CD4-positive, alpha-beta T cell (primary cell): ENCODE measurements at places on chromosomes 3 and 15.

DNA sequence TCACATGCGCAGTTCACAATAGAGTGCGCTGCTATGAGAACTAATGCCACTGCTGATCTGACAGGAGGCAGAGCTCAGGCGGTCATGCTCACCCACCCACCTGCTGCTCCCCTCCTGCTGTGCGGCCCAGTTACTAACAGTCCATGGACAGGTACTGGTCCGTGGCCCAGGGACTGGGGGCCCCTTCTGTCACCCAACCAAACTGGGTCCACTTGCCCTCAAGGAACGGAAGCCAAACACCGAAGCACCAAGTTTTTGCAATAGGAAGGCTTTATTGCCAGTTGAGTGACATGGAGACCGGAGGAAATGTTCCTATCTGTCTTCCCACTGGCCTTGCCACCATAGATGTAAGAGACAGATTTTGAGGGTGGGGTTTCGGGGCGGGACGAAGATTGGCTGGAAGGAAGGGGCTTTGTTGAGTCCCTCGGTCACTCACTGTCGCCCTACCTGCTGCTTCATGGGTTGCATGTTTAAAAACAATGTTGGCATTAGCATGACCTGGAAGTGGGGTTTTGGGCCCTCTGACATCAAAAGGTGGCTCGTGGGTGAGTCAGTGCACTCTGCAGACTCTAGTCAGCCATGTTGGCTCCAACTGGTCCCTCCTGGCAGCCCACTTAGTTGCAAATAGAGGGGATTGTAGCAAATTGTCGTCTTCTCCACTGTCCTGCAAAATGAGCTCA is 141.0 kb downstream of the TJP1 start:
- peaks cover 4% of the 10 kb centered on the region for H3K27me3 ChIP-seq
- no peaks in the 10 kb centered on the region for H3K36me3 ChIP-seq
- H3K4me3 ChIP-seq: no peak overlapping the region
- DNase-seq: no peak
- H3K27ac ChIP-seq: no peak overlapping the region

DNA sequence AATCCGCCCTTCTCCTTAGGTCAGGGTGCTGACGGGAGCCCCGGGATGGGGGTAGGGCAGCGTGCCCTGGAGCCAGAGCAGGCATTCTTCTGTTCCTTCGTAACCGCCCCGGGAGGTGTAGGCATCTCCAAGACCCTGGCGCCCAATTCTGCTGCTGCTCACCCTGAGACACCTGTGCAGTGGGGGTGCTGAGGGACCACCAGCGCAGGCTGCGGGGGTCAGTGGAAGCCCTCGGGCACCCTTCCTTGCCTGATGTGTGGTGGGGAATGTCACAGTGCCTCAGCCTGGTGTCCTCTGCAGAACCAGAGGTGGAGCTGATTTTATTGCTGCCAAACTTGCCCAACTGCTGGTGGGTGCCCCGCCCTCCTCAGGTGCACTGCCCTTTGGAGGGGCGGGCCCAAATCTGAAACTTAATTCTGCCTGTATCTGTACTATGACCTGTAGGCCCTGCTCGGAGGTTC is 7.3 kb downstream of the CSK start:
- peak overlapping the region; percentile 100 for H3K4me3 ChIP-seq
- H3K4me1 ChIP-seq: peaks cover 96% of the 10 kb centered on the region
- peaks cover 58% of the 10 kb centered on the region for H3K36me3 ChIP-seq
- no peaks in the 10 kb centered on the region for H3K27me3 ChIP-seq
- peak; percentile 46 for DNase-seq

DNA sequence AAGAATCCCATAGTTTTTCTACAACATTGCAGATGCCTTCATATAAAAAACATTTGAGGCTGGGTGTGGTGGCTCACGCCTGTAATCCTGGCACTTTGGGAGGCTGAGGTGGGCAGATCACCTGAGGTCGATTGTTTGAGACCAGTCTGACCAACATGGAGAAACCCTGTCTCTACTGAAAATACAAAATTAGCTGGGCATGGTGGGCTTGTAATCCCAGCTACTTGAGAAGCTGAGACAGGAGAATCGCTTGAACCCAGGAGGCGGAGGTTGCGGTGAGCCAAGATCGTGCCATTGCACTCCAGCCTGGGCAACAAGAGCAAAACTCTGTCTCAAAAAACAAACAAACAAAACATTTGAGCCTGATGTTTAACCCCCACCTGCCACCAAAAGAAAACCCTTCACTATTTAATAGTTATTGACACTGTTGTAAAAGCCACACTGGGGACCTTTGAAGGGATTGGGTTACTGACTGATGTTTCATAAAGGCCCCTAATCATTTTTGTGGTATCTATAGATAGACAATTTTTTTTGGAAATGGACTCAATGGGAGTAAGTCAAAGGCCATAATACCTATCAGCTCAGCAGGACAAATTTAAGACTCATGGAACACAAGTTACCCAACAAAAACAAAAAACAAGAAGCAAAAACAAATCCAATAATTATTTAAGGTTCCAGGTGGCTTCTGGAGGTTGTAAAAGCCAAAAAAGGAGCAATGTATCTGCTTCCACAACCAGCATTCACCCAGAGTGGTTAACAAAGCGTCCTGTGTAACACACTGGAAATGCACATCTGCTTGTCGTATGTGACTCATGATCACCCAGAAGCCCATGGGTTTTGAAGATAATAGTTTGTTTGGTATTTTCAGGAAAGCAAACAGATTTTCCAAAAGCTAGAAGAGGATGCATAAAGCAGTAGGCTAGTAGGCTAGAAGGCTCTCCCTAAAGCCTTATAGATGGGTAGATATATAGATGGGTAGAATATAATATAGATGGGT is 41.2 kb downstream of the CDCP1 start:
- no peak overlapping the region for H3K4me3 ChIP-seq
- no peak for DNase-seq
- no peak overlapping the region for H3K27ac ChIP-seq
- H3K36me3 ChIP-seq: no peaks in the 10 kb centered on the region
- H3K4me1 ChIP-seq: peaks cover 56% of the 10 kb centered on the region

- no peaks in the 10 kb centered on the region for H3K27me3 ChIP-seq
- H3K27ac ChIP-seq: peak overlapping the region; percentile 98
- H3K4me3 ChIP-seq: no peak overlapping the region
- peaks cover 66% of the 10 kb centered on the region for H3K4me1 ChIP-seq
- no peak for DNase-seq
These were observed 16.9 kb downstream of the TMEM43 start for GRCh38 chr3:14141602-14142341.

DNA sequence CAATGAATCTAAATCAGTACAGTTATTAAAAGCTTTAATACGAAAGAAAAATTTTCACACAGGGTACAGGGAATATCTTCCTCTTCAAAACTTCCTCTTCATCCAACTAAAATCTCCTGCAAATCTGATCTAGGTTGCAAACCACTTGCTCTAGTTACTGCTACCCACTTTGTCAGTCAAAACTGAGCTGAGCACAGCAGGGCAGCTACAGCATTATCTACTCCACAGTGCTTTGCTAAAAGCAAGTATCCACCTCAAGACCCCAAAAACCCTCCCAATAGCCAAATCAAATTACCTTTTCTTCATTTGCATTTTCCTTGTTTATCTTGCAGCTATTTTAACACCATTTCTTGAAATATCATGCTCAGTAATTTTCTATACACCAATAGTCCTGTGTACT is 14.7 kb downstream of the ZNF280D start:
- no peaks in the 10 kb centered on the region for H3K4me1 ChIP-seq
- no peak overlapping the region for H3K4me3 ChIP-seq
- no peak overlapping the region for H3K27ac ChIP-seq
- no peak for DNase-seq

DNA sequence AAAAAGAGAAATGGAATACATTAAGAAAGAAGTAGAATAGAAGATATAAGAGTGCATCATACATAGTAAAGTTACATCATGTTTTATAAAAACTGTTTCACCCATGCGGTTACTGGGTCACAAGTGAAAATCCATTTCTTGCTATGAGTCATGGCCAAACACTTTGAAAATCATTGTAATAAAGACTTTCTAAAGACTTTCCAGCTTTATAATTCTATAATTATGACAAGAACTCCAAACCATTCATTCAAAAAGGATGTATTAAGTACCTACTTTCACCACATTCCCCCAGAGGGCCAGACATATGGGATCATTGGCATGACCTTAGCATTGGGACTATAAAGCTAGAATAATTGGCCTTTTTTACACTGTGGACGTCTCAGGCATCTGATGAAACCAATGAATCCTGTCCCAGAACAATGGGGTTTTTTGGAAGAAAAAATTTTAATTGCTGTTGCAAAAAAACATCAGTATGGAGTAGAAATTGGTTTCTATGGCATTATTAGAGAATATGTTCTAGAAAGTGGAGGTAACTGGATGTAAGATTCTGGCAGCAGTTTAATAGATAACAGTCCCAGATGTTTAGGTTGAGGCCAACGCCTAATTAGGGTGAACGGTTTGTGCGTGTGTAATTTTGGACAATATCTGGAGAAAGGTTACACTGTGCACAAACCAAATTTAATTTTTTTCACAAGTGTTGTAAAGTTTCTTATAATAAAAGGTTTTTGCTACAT is 3.3 kb upstream of the SKIC8 start:
- no peak overlapping the region for H3K27ac ChIP-seq
- H3K27me3 ChIP-seq: no peaks in the 10 kb centered on the region
- no peak for DNase-seq
- peaks cover 18% of the 10 kb centered on the region for H3K4me1 ChIP-seq

DNA sequence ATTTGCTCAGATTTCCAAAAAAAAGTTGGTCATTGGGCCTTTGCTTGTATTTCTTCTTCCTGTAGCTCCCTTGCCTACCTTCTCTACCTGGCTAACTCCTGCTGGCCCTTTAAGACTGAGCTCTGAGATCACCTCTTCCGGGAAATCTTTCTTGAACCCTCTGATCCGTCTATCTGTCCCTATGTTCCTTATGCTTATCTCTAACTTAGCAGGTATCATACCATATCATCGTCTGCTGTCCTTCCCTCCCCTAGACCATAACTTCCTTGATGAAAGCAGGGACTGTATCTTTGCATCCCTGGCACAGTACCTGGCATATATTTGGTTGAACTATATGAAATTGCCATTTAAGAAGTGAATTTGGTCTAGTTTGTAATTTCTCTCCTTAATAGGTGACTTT is 42.3 kb downstream of the PDE8A start:
- DNase-seq: no peak
- peaks cover 24% of the 10 kb centered on the region for H3K4me1 ChIP-seq
- no peak overlapping the region for H3K27ac ChIP-seq
- no peaks in the 10 kb centered on the region for H3K36me3 ChIP-seq

DNA sequence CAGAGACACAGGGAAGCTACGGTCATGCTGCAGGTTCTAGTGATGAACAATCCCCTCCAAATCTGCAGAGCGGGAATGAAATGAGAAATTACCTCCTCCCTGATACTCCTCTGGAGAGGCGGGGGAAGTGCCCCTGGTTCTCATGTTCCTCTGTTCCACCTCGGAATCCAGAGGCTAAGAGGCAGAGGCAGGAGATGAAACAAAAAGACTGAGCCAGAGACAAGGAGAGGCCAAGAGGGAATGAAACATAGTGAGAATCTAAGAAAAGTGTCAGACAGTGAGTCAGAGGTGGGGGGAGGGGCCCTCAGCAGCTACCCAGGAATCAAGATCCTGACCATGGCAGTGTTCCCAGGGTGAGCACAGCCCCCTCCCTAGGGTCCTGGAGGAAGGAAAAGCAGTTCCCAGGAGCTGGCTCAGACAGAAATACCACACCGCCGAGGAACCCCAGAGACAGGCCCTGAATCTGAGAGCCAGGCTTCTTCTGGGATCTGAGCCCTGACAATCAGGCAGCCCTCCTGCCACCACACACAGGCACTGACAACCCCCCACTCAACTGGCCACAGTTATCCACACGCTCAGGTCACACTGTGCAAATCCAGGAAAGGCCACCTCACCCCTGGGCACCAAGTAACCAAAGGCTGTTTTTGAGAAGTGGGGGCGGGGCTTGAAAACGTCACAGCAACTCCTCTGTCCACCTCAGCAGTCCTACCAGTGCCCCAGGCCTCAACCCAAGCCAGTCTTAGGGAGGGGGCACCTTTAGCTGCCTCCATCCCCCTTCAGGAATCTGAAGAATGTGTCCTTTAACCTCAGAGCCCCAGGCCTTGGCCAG is 2.4 kb downstream of the CSRNP1 start:
- H3K4me3 ChIP-seq: peak overlapping the region; percentile 66
- no peaks in the 10 kb centered on the region for H3K27me3 ChIP-seq
- peaks cover 6% of the 10 kb centered on the region for H3K36me3 ChIP-seq
- peaks cover 77% of the 10 kb centered on the region for H3K4me1 ChIP-seq
- H3K27ac ChIP-seq: peak overlapping the region; percentile 96

DNA sequence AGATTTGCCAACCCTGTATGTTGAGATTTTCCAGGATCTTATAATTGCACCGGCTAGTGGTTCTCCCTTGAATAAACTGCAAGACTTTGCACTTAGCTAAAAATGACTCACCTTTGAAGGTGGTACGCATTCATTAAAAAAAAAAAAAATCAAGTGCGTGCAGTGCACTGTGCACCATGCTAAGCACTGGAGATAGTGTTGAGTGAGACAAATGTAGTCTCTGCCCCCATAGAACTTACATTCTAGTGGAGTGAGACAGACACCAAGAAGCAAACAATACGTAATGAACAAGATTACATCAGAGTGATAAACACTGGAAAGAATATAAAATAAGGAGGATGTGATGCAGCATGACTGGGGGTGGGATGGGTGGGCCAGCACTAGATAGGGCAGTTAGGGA is 69.4 kb downstream of the ITPR1 start:
- no peak overlapping the region for H3K27ac ChIP-seq
- no peaks in the 10 kb centered on the region for H3K4me1 ChIP-seq
- H3K27me3 ChIP-seq: no peaks in the 10 kb centered on the region
- no peak for DNase-seq
- H3K36me3 ChIP-seq: no peaks in the 10 kb centered on the region
- H3K4me3 ChIP-seq: no peak overlapping the region

GRCh38 chr3:155870945-155871745 is 695 bp downstream of the GMPS start:
- no peaks in the 10 kb centered on the region for H3K36me3 ChIP-seq
- H3K4me3 ChIP-seq: peak overlapping the region; percentile 65
- peak; percentile 70 for DNase-seq
- H3K27ac ChIP-seq: peak overlapping the region; percentile 61
- H3K4me1 ChIP-seq: peaks cover 23% of the 10 kb centered on the region

DNA sequence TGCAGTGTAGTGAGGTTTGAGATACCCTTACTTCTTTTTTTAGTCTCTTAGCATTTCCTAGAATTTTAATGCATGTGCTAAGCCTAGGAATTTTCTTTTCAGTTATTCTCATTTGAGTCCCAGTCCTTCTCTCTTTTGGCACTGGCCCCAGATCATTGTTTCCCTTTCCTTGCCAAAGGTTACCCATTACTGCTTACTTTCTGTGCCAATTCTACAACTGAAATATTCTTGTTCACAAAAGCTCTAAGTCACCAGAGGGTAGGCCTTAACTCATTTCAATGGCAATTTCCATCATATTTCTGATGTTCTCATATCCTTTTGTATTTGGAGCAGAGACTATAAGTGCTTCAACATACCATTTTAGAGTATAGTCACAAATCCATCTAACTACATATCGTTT is 199.6 kb upstream of the CBLB start:
- no peaks in the 10 kb centered on the region for H3K4me1 ChIP-seq
- no peaks in the 10 kb centered on the region for H3K36me3 ChIP-seq
- DNase-seq: no peak
- H3K4me3 ChIP-seq: no peak overlapping the region
- no peak overlapping the region for H3K27ac ChIP-seq

- no peaks in the 10 kb centered on the region for H3K4me1 ChIP-seq
- H3K27ac ChIP-seq: no peak overlapping the region
- no peak for DNase-seq
- H3K36me3 ChIP-seq: no peaks in the 10 kb centered on the region
- no peaks in the 10 kb centered on the region for H3K27me3 ChIP-seq
These were observed 43.4 kb downstream of the MCTP2 start for GRCh38 chr15:94274745-94275144.
